ENCODE measurements at places on chromosomes 6 and 20.

DNA sequence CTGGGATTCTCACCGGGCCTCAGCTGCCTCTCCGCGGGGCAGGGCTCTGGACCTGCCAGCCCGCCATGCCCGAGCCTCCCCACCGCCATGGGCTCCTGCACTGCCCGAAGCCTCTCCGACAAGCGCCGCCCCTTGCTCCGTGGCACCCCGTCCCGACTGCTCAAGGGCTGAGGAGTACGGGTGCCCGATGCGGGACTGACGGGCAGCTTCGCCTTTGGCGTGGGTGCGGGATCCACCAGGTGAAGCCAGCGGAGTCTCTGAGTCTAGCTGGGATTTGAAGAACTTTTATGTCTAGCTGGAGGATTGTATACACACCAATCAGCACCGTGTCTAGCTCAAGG, 5.3 kb upstream of the RANBP9 start:
- DNase-seq, result no peak

DNA sequence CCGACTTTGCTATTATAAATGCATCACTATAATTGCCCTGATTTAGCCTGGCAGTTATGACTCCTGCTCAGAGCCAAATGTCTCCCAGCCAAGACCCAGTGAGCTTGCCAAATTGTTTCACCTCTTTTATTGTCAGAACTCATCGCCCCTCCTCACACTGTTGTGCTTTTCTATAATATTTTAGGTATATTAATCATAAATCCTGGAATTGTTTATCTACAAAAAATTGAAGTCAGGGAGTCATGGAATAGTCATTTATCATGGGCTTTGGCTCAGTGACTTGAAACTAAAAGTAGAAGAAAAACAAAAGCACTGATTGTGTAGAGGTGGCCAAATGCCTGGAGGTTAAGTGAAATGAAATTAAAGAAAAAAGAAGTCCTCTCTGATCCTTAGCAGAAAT, 85.6 kb downstream of the PFDN4 start:
- no peak for DNase-seq

- no peak for DNase-seq
Observed at GRCh38 chr6:7080311-7080710, 27.4 kb upstream of the RREB1 start.

- no peak for DNase-seq
Observed at GRCh38 chr6:44022671-44023352, 104.4 kb downstream of the MRPL14 start.

Measured in cardiac fibroblast (primary cell).